ENCODE measurements at places on chromosomes 2 and 18.

DNA sequence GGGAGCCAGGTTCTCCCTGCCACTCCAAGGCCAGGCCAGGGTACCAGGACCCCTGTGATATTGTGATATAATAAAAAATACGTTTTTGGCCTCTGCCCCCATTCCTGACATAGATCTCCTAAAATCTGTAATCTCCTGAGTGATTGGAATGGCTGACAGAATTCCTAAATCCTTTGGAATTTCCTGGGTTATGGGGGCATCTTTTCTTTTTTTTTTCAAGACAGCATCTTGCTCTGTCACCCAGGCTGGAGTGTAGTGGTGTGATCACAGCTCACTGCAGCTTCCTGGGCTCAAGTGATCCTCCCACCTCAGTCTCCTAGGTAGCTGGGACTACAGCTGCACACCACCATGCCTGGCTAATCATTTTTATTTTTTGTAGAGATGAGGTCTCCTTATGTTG, 26.2 kb upstream of the TUBB6 start:
- no peak for DNase-seq

- no peak for DNase-seq
Measured at GRCh38 chr2:224350703-224351102, 51.2 kb downstream of the FAM124B start.

DNA sequence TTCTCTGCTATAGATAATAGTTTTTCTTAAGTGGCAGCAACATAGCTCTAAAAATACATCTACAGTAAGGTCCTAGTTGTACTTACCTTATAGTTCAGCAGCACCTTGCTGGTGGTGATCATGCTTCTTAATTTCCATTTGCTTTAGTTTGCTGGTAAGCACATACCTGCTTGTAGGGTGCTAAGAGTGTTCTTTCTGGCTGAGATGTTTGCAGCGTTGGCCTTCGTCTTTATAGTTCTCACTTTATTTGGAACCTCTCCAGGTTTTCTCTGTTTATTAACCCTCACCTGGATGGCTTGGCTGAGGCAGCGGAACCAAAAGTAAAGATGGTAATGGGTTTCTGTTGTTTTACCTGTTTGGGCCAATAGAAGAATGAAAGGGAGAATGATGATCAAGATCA, 123.6 kb upstream of the EFEMP1 start:
- no peak for DNase-seq

GRCh38 chr2:12796657-12797056, 79.9 kb downstream of the TRIB2 start:
- no peak for DNase-seq

- peak; percentile 19 for DNase-seq
Measured at GRCh38 chr2:223635080-223635479, 32.9 kb upstream of the SCG2 start.

DNA sequence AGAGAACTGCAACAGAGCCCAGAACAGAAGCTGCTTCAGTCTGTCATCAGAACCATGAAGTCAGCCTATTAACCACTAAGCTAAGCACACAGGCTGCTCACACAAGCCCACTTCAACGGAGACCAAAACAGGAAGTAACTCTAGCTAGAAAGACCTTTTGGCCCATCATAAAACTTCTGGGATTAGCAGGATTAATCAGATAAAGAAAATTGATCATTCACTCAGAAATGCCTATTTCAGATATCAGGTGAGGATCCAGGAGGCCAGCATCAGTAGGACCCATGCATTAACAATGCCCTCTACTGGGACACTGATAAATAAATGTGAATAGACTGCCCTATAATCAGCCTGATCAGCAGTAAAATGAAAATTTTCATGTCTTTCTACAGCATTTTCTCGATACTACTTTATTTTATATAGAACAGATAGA, 101.4 kb downstream of the WDPCP start:
- DNase-seq = no peak

DNA sequence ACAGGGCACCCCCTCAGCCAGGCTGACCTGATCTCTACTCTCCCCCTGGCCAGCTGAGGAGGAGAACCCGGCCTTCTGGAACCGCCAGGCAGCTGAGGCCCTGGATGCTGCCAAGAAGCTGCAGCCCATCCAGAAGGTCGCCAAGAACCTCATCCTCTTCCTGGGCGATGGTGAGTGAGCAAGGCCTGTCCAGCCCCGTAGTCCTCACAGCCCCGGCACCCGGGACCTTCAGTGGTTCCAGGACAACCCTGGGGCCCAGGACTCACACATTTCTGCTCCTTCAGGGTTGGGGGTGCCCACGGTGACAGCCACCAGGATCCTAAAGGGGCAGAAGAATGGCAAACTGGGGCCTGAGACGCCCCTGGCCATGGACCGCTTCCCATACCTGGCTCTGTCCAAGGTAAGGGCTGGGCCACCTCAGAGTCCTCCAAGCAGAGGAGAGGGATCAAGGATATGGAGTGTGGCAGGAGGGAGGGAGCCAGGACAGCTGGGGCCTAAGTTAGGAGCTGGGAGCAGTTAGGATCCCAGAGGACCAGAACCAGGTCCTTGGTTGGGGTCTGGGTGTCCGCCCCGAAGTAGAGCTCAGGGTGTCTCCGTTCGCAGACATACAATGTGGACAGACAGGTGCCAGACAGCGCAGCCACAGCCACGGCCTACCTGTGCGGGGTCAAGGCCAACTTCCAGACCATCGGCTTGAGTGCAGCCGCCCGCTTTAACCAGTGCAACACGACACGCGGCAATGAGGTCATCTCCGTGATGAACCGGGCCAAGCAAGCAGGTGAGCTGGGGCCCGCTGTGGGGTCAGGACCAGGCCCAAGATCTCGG, 555 bp downstream of the ALPI start:
- DNase-seq = no peak

- no peak for DNase-seq
Measured at GRCh38 chr2:20862850-20863249, 39.9 kb upstream of the LDAH start.

- DNase-seq = no peak
Measured at GRCh38 chr2:160517731-160518130, 24.1 kb upstream of the RBMS1 start.

DNA sequence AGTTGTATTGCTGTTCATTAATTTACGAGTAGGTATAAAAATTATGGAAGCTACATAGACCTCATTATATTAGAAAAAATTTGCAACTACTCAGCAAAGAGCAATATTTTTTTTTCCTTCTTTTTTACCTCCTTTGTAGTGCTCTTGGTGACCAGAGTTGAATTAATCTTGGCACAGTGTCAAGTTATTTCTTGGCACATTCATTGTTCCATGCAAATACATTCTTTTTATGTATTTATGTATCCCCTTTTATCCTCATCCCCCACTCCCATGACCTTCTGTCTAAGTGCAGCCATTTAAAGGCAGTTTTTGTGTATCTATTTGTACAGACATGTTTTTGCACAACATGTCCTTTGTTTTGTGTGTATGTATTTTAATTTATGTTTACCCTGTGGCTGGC, 224.5 kb downstream of the CCDC102B start:
- DNase-seq = peak; percentile 3

DNA sequence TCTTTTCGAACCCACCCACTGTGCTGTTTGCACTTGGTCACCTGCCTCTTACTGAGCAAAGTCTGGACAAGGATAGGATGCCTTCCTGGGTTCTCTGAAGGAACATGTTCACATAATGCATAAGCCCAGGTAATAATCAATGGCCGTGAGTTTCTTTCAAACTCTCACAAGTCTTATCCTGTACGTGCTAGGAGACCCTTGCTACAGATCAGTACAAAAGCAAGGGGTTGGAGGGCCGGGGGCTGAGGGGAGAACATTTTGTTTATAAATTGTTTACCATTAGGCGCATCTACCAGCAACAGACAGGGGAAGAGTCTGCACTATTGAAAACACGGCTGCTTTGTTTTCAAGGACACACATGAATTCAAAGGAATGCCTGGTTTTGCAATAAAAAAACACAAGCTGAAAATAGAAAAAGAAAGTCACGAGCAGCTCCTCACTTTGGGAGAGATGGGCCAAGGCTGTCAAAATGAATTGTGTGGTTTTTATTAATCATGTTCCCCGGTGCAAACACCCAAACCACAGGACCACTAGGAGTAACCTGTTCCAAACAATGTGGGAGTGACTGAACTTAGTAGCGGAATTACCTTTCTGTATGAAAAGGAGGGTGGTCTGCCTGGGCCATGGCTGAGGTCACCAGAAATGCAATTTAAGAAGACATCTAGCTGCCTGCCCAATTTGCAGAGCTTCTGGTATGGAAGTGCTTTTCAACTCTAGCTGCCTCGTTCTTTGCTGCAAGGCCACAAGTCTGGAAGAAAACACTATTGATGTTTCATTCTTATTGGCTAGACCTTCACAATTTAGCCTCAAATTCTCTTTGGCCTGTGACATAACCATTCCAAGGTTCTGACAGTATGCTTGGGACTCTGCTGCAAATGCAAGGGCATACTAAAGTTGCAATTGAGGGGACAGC, 73.5 kb downstream of the CCBE1 start:
- DNase-seq = peak; percentile 53

GRCh38 chr2:119431976-119432850, 559 bp downstream of the TMEM37 start:
- DNase-seq = peak; percentile 79

GRCh38 chr2:235706506-235706905, 212.7 kb downstream of the AGAP1 start:
- DNase-seq = no peak

- peak; percentile 35 for DNase-seq
Measured at GRCh38 chr18:70450426-70451253, 161.8 kb downstream of the SOCS6 start.

- DNase-seq = peak; percentile 43
Measured at GRCh38 chr18:34600158-34600557, 109.9 kb upstream of the DTNA start.

- no peak for DNase-seq
Measured at GRCh38 chr2:133158024-133158423, 410.2 kb downstream of the NCKAP5 start.

GRCh38 chr18:5980721-5981120, 85.4 kb upstream of the TMEM200C start:
- no peak for DNase-seq

GRCh38 chr18:59359576-59359952, 499 bp upstream of the LMAN1 start:
- DNase-seq = no peak

DNA sequence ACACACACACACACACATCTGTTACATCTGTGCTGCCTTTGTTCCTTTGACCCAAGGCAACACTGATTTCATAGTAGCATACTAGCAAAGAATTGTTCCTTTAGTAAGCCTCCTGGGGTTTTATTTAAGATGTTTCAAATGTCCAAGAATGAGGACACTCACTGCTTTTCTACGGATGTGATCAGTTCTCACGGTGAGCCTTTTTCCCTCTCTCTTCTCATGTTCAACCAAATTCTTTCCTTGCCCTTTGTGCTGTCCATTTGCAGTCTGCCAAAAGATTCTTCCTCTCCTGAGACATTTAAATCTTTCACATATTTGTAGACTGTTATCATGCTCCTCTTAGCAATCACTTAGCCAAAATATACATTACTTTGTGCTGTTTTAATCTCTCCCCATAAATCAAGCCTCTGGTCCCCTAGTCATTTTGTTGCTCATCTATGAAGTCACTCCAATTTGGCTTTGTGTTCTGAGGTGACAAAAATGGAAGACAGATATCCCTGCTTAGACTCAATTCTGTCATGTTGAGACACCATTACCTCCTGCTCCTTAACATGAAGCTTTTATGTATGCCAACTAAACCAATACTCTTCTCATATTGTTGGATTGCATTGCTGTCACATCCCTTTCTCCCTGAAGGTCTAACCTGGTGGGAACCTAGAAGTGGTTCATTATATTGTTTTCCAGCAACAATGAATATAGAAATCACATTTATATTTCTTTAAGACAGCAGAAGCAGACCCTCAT, 1605.3 kb upstream of the ACVR2A start:
- DNase-seq = peak; percentile 86

GRCh38 chr2:20174410-20174809, 50.5 kb downstream of the SDC1 start:
- DNase-seq = no peak

GRCh38 chr18:54129448-54130067, 94.9 kb downstream of the MBD2 start:
- no peak for DNase-seq

DNA sequence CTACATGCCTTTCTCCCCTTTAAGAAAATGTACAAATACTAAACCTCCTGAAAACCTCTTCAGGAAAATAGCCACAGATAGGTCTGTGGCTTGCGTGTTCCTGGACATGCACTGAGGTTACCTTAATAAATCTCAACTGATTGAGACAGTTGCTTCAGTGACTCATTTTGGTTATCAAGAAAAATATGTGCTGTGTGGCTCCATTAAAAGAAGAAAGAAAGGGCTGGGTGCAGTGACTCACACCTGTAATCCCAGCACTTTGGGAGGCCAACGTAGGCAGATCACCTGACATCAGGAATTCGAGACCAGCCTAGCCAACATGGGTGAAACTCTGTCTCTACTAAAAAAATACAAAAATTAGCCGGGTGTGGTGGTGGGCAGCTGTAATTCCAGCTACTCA, 27.1 kb downstream of the CREG2 start:
- DNase-seq = peak; percentile 44

GRCh38 chr2:239953418-239954061, 71.6 kb downstream of the NDUFA10 start:
- DNase-seq = peak; percentile 58

DNA sequence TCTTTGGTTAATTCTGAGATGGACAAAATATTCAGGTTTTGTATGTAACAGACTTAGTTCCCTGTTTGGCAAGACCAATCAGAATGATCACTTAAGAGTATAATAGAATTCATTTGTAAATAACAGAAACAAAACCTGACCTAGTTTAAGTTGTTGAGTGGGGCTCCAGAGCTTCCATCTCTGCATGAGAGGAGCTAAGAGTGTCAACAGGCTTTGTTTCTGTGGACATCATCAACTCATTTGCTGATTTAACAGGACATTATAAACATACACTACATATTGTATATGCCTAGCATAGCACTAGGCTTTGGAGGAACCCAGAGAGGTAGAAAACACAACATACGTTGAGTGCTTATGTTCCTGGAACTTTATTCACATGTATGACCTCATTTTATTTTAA, 75.3 kb upstream of the TRIB2 start:
- DNase-seq = no peak

DNA sequence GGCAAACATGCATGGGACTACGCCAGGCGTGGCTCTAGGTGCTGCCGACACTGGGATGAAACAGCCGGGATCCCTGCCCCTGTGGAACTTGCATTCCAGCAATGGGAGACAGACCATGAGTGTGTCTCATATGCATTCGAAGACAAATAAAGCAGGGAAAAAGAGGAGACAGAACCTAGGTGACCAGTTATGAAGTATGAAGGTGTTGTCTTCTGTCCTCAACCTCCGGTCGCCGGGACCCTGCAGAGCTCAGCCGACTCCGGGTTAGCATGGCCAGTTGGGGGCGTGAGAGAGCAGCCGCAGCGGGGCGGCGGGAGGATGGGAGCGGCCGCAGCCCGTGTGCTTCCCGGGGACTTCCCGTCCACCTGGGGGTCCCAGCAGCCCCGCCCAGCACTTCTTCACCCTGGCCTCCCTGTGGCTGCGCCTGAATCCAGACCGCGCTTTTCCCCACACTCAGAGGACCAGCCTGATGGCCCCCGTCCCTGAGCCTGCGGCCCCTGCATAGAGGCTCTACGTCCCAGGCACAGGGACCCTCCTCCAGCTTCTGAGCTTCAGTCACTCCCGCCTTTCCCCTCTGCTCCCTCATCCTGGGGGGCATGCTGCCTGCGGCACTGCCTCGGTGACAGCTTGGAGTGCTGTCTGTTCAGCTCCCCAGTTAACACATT, 11.4 kb downstream of the ID2 start:
- DNase-seq = no peak

GRCh38 chr2:124314084-124314483, 289.0 kb downstream of the CNTNAP5 start:
- no peak for DNase-seq

All from astrocyte of the spinal cord (primary cell).